T-helper 1 cell treated with Interleukin-12 subunit alpha and Interleukin-12 subunit beta and Interleukin-4 antibody, amounts not matched to agents 30 ng/mL and 1 ng/mL, for 36 hours (primary cell): ENCODE measurements at places on chromosomes 2 and 18. TPM values are rescaled to one million over a fixed set of nuclear protein-coding genes. Genes with fewer than 3 reads are reported as not detected.

ZNF24 gene
- total RNA-seq: 63.9 and 66.5 TPM in 2 replicates

TGOLN2 gene
- total RNA-seq: 151 and 152 TPM in 2 replicates

TGFA gene
- 0.05 TPM in 1 of 2 replicates, not detected in the other for total RNA-seq

IMMT gene
- 148 and 169 TPM in 2 replicates for total RNA-seq

SPC25 gene
- 21.4 and 25.6 TPM in 2 replicates for total RNA-seq

PDE1A gene
- total RNA-seq: not detected in 2 replicates

SLC4A3 gene
- not detected in 2 replicates for total RNA-seq

KHK gene
- total RNA-seq: 12.4 and 14.3 TPM in 2 replicates

MTLN gene
- total RNA-seq: 38.5 and 44.4 TPM in 2 replicates

CBLN2 gene
- not detected in 2 replicates for total RNA-seq

RIT2 gene
- total RNA-seq: not detected in 2 replicates

TOGARAM2 gene
- 4.3 and 6.4 TPM in 2 replicates for total RNA-seq

SH3RF3 gene
- total RNA-seq: 0.22 and 0.24 TPM in 2 replicates

BOK gene
- total RNA-seq: 0.07 TPM in 2 replicates
